ENCODE measurements at places on chromosomes 1 and 21. TPM values are rescaled to one million over a fixed set of nuclear protein-coding genes. Genes with fewer than 3 reads are reported as not detected.

FCAMR gene
- not detected for total RNA-seq

SPRR1B gene
- not detected for total RNA-seq

KCNE2 gene
- not detected for total RNA-seq

KCNK2 gene
- total RNA-seq = not detected

OR2T35 gene
- not detected for total RNA-seq

PADI1 gene
- not detected for total RNA-seq

HJV gene
- not detected for total RNA-seq

ITGB2 gene
- 343 TPM for total RNA-seq

SLC9C2 gene
- total RNA-seq = not detected

RNF223 gene
- total RNA-seq = not detected

TFB2M gene
- 16.0 TPM for total RNA-seq

HAPLN2 gene
- total RNA-seq = not detected

HCN3 gene
- total RNA-seq = 1.5 TPM

LRRC53 gene
- not detected for total RNA-seq

OR2L8 gene
- total RNA-seq = 0.34 TPM

CHI3L1 gene
- total RNA-seq = not detected

PRAMEF13 gene
- not detected for total RNA-seq

OR2T2 gene
- total RNA-seq = not detected

BTF3L4 gene
- 30.0 TPM for total RNA-seq
